ENCODE measurements at places on chromosomes 1 and 21.

DNA sequence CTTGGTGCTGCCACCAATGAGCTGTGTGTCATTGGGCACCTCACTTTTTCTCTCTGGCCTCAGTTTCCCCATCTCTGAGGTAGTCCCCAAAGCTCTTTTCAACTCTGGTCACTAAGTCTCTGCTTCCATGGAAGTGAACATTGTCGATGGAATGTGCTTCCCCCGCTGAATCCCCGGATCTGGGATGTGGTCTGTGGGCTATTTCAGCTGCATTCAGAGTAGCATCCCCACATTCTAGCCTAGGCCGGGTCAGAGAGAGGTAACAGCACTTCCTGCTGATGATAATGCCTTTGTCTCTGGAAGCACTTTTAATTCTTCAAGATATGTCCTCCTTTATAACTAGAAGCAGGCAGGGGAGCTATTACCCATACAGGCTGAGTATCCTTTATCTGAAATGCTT is 29.8 kb downstream of the RASSF5 start:
- DNase-seq, result no peak

DNA sequence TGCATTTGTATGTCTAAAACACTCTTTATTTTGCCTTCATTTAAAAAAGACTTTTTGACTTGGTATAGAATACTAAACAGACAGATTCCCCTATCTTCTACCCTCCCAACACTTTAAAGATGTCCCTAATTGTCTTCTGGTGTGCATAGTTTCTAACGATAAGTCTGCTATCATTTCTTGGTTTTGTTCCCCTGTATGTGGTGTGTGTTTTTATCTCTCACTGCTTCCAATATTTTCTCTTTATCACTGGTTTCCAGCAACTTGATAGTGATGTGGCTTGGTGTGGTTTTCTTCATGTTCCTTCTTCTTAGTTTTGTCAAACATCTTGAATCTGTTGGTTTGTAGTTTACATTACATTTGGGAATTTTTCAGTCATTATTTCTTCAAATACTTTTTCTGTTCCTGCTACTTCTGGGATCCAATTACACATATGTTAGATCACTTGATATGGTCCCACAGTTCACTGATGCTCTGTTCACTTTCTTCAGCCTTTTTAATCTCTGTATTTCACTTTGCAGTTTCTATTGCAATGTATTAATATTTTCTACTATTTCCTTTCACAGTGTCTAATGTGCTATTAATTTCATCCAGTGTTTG is 23.2 kb downstream of the F5 start:
- DNase-seq, result no peak

DNA sequence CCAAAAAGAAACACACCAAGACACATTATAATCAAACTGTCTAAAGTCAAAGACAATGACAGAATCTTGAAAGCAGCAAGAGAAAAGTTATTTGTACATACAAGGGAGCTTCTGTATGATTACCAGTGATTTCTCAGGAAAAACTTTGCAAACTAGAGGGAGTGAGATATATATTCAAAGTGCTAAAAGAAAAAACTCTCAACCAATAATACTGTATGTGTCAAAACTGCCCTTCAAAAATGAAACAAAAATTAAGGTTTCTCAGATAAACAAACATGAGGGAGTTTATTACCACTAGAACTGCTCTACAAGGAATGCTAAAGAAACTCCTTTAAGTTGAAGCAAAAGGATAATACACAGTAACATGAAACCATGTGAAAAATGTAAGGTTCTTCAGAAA is 79.4 kb downstream of the LBR start:
- no peak for DNase-seq

GRCh38 chr21:38460171-38460742 is 38.0 kb downstream of the ERG start:
- no peak for DNase-seq

GRCh38 chr1:29811247-29811646 is 574.9 kb downstream of the PTPRU start:
- no peak for DNase-seq

DNA sequence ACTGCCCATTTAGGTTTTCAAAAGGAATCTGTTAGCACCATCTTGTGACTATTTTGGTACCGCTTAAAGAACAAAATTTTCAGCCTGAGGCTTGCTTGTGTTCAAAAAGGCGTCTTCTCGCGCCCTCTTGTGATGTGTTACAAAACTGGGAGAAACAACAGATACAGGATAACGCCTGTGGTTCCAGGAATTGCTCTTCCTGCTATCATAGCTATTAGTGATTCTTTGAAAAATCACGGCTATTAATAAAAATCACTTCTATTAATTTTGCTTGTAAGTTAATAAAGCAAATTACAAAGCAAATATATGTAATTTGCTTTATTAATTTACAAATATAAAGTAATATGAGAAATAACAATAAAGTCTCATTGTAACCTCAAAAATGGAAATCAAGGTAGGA is 82.2 kb upstream of the ABCD3 start:
- DNase-seq, result peak; percentile 82

GRCh38 chr1:167563579-167564246 is 10.2 kb upstream of the CREG1 start:
- no peak for DNase-seq

- DNase-seq, result no peak
Observed at GRCh38 chr1:191561276-191561675, 597.0 kb upstream of the RGS18 start.

GRCh38 chr1:26832249-26832960 is 5.9 kb downstream of the ZDHHC18 start:
- no peak for DNase-seq

DNA sequence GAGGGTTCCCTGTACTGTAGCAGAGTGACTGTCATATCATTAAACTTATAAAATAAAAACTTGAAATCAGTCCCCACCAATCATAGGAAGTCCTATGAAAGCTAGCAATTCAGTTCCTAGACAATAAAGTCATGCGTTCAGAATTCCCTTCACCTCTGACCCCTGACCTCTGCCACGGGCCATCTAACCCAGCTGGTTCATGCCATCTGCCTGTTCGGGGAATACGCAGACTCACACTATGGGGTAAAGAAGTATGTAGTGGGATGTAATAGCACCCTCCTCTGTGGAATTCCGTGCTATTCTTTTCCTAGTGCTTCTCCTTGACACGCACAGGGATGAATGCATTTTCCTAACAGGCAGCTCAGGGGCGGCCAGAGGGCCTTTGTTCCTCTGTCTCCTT is 2.1 kb downstream of the GSTM4 start:
- no peak for DNase-seq

DNA sequence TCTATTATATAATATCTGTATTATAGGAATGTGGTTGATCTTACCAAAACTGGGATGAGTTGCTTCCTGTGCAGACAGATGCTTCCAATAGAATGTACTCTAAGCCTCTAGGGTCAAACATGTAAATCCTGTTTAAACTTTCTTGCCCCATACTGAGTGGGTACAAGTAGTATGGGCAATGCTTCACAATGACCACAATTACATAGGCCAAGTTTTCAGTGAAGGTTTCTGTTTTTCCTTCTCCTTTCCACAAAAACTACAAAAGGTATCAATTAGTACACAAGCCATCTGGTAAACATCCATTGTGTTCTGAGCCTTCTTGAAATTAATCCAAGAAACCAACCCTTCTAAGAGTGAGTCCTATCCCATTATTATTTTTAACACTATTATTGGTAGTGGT is 16.8 kb downstream of the OTUD7B start:
- DNase-seq, result no peak

GRCh38 chr1:155984341-155984740 is 6.0 kb upstream of the ARHGEF2 start:
- no peak for DNase-seq

DNA sequence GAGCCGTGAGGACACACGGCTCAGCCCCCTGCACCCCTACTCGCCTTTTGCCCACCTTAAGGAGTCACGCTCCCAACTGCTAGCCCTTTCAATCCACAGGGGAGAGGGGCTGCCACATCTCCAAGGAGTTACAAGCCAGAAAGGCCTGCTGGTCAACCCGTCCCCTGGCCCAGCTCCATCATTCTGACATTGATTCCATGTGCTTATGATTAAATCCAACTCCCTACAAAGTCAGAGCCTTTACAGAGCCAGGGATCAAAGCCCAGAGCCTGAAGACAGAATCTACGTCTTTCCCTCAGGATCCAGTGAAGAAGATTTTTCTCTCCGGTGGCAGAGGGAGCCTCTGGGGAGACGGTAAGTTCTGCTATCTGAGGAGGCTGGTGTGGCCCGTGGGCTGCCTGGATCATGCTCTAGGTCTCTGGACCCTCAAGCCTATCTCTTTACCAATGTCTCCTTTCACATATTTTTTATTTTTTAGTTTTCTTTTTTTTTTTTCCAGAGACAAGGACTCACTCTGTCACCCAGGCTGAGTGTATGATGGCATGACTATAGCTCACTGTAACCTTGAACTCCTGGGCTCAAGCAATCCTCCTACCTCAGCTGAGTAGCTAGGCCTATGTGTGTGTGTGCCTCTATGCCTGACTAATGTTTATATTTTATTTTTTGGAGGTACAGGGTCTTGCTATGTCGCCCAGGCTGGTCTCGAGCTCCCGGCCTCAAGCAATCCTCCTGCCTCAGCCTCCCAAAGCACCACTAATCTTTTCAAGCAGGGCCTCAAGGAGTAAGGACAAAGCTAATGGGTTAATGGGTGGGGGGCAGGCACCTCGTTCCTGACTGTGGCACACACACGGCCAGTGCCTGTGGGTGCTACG is 61.3 kb downstream of the SLC66A1 start:
- DNase-seq, result no peak

- DNase-seq, result peak; percentile 38
Observed at GRCh38 chr1:200302192-200302920, 107.5 kb downstream of the ZNF281 start.

GRCh38 chr1:177385760-177386698 is 215.3 kb downstream of the BRINP2 start:
- no peak for DNase-seq

- DNase-seq, result no peak
Observed at GRCh38 chr21:36450511-36450910, 29.4 kb downstream of the CLDN14 start.

DNA sequence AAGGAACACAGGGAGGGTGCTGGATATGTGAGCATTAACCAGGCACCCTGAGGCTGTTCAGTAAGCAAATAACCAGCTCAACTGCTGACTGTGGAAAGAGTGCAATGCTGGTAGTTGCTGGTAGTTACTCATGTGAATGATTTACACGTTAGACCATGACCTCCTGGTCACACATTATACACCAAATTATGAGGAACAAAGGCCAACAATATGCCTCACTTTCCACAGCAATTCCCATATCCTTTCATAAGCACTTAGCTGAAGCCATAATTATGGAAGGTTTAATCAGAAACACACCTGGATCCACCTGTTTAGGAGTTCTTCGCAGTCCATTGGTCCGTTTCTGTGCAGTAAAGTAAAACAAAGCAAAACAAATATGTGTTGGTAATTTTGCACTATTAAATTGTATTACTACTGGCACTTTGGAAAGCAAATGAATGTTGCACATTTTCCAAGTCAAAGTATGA is 281.8 kb downstream of the VAV3 start:
- DNase-seq, result no peak

DNA sequence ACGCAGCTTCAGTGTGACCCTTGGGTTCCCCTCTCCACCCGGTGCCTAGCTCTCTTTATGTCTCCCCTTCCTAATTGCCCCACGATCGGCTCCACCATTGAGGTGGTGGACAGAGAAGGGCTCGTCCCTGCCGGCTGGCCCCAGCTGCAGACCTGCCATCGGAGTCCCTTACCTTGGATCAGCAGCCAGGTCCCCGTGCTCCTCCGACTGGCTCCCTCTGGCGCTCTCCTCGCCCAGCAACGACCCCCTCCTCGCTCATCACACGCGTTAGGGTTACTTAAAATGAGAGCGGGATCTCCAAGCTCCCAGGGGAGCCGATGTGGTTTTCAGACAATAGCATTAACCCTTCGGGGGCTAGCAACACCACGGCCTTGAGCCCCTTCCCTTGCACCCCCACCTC is 8.1 kb upstream of the ETV3L start:
- no peak for DNase-seq

- no peak for DNase-seq
Observed at GRCh38 chr1:109513110-109513710, 3.7 kb upstream of the AMIGO1 start.

GRCh38 chr1:92362970-92363369 is 64.1 kb downstream of the RPAP2 start:
- DNase-seq, result no peak

DNA sequence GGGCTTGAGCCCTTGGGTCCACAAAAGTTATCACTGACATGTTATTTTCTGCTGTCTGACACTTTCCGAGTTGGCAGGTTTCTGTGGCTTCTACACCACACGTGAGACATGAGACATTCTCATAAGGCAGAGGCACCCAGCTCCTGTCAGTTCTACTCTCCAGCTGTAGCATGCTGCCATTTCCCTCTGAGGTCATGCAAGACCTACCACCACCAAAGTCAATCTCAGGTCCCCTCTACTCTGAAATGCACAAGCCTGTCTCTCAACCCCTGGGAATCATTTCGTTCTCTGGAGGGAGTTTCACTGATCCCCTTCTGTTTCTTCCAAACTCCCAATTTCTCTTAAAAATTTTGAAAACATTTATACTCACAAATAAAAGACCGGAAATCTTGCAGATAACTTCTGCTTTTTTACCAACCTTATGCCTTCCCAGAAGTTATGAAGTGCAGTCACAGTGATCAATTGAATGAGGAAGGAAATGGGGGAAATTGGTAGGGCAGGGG is 39.5 kb upstream of the CR2 start:
- DNase-seq, result no peak

- no peak for DNase-seq
Observed at GRCh38 chr1:179334440-179334839, 31.3 kb upstream of the AXDND1 start.

GRCh38 chr1:43034778-43035177 is 76.1 kb upstream of the SLC2A1 start:
- no peak for DNase-seq

DNA sequence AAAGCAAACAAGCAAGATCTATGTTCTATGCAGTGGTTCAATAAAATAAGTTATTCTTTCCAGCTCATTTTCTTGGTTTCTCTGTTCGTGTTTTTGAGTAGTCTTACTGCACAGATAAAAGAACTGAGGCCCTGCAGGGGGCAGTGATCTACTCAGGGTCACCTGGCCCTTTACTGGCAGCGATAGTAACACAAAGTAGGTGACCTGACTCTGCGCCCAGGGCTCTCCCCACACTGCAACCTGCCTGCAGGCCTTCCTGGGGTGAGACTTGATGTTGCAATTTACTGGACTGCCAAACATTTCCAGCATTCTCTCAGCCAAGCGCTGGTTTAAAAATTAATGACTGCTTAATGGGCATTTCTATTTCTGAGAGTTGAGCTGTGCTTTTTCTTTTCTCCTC is 110.3 kb downstream of the HUNK start:
- no peak for DNase-seq

DNA sequence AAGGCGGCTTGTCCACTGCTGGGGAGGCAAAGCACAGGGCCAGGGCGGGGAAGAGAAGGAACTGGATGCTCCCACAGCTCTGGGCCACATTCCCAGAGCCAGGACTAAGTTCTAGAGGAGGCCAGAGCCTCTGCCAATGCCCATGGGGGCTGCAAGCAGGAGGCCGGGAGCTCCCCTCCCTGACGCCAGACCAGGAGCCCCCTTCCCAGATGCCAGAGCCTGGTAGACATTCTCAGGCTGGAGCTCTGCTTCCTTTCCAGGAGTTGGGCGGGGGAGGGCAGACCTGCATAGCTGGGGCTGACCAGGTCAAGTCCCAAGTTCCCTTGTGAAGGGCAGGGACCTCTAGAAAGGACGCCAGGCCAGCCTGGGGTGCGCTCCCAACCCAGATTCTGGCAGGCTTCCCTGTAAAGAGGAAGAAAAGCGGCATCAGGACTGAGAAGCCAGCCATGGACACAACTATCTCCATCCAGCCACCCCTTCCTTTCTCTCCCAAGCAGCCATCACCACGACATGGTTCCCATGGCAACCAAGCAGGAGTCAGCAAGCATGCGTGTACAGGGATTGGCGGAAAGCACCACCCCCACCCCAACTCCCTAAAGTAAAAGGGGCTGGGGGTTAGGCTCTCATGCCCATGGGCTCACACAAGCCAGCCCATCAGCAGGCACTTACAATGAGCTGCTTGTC is 13.4 kb downstream of the KIF21B start:
- DNase-seq, result no peak
